ENCODE measurements at places on chromosomes 12 and 14. TPM values are rescaled to one million over a fixed set of nuclear protein-coding genes. Genes with fewer than 3 reads are reported as not detected.

Gene NDUFB1
- total RNA-seq, result 94.6 TPM

Gene KLRG1
- total RNA-seq, result 51.2 TPM

Gene OAS2
- total RNA-seq, result 77.4 TPM

Gene BCL2L14
- total RNA-seq, result 1.9 TPM

Gene SMCO3
- not detected for total RNA-seq

Gene SDSL
- 0.67 TPM for total RNA-seq

Gene ALX1
- total RNA-seq, result not detected

Gene AQP5
- not detected for total RNA-seq

Gene KLRC2
- total RNA-seq, result not detected

- H3K36me3 ChIP-seq, result no peaks in the 10 kb centered on the region
- H3K27ac ChIP-seq, result no peak overlapping the region
- no peaks in the 10 kb centered on the region for H3K27me3 ChIP-seq
- H3K4me1 ChIP-seq, result no peaks in the 10 kb centered on the region
- DNase-seq, result peak; percentile 4
- H3K4me3 ChIP-seq, result no peak overlapping the region
Observed at GRCh38 chr12:102883204-102883799, 33.7 kb downstream of the PAH start.

GRCh38 chr12:100956311-100956852 is 161.8 kb downstream of the ANO4 start:
- no peaks in the 10 kb centered on the region for H3K36me3 ChIP-seq
- H3K27ac ChIP-seq, result no peak overlapping the region
- DNase-seq, result no peak
- no peak overlapping the region for H3K4me3 ChIP-seq

DNA sequence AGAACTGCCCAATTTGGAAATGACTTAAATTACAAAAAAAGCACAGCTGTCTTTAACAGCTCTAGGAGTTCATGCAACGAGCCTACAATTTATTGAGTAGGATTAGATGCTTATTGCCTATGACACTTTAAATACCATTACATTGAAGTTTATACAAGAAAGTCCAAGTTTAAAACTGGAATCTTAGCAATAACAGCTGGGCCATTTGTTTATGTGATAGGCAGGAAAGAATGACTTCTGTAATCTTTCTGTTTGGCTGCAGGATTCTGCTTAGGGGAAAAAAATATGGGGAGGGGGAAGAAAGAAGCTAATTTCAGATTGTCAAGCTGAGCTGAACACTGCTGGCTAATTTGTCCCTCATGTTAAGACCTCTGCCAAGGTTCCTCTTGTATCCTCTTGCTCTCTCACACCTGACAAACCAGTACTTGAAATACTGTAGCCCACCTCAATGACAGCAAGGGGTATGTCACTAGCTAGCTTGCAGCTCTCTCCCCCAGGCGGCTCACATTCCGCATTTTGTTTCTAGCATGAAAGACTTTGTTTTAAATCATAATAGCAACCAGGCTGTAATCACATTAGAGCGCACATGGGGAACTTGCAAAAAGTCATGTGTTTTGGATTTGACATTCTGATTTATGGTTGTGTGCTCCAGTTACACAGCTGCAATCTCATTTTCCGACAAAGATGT is 384.8 kb downstream of the BMP4 start:
- DNase-seq, result no peak
- no peak overlapping the region for H3K4me3 ChIP-seq
- H3K4me1 ChIP-seq, result no peaks in the 10 kb centered on the region

DNA sequence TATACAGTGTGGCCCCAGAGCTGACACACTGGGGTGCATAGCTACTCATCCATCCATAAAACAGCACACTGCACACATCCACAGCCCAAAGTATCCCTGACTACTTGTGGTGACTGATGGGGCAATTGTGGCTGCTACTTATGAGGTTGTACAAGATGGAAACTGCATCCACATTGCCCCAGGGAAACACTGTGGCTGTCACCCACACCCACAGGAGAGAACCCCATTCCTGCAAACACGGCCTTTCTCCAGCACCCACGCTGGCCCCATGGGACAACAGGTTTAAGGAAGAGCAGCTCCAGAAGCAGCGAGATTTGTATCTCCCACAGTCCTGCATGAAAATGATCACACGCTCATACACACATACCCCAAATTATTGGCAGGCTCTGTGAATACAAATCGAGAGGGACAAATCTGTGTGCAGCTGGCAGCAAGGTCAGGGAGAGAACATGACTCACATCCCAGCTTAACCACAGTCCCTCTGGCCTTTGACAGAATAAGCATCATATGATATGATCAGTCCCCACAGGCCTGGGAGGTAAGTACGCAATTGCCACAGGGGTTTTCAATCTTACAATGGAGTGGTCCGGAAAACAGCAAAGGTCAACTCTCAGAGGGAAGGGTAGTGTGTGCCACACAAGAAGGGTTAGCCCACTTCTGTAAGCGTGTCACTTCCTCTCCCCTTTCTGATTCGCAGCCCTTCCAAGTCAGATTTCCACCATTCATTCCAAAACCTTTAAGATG is 61.9 kb downstream of the ESR2 start:
- no peak overlapping the region for H3K4me3 ChIP-seq
- no peak for DNase-seq
- H3K27me3 ChIP-seq, result no peaks in the 10 kb centered on the region
- peaks cover 27% of the 10 kb centered on the region for H3K36me3 ChIP-seq

DNA sequence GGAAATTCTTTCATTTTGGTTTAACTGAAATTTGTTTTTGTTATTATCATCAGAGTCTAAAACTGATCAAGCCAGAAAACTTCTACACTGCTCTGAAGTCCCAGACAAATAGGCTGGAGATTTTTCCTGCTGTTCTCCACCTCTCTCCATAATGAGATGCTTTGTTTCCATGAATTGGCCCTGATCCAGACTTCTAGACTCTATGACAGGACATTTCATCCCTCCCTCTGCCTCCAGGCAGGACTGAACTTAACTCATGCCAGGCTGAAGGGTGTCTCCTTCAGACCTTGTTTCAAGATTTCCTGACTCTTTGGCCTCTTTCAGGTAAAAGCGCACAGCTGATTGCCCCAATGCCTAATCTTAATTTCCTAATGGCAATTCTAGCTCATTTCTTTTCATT is 69.1 kb upstream of the HOXC13 start:
- H3K36me3 ChIP-seq, result no peaks in the 10 kb centered on the region
- DNase-seq, result no peak
- no peak overlapping the region for H3K4me3 ChIP-seq
- no peaks in the 10 kb centered on the region for H3K27me3 ChIP-seq
- H3K27ac ChIP-seq, result no peak overlapping the region

- peaks cover 19% of the 10 kb centered on the region for H3K4me1 ChIP-seq
- DNase-seq, result peak; percentile 33
- H3K27ac ChIP-seq, result no peak within 1 kb of the TSS
- peak within 1 kb of the TSS; percentile 49 for H3K4me3 ChIP-seq
- no peaks in the 10 kb centered on the region for H3K36me3 ChIP-seq
- H3K27me3 ChIP-seq, result peaks cover 5% of the 10 kb centered on the region
Observed at GRCh38 chr14:64293976-64294671, at the start of gene ESR2. Gene ESR2 (minus strand): TSS chr14:64294371. CDS start chr14:64282985, 11,386 bp downstream.

DNA sequence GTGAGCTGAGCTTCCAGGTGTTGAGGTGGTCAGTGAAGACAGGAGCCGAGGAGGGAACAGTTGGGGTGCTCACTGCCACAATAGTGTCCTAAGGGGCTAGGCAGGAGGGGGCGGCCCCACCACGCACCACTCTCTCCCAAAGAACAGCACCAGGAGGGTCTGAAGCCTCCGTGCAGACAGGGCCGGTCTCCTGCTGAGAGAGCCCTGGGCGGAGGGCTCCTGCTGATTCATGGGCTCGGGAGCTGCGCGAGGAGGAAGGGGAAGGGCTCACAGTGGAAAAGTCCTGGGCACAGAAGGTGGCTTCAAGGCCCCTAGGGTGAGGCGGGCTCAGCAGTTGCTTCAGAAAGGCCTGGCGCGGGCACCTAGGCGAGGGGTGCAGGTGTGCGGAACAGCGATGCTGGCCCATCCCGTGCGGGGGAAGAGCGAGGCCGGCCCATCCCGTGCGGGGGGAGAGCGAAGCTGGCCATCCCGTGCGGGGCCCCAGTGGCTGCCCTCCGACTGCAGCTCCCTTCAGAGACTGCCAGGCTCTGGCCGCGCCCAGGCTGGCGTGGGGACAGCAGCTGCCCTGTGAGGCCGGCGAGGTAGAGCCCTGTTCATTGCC is 176.7 kb downstream of the ADGRD1 start:
- no peaks in the 10 kb centered on the region for H3K27me3 ChIP-seq
- H3K36me3 ChIP-seq, result no peaks in the 10 kb centered on the region
- no peak overlapping the region for H3K4me3 ChIP-seq
- DNase-seq, result no peak

DNA sequence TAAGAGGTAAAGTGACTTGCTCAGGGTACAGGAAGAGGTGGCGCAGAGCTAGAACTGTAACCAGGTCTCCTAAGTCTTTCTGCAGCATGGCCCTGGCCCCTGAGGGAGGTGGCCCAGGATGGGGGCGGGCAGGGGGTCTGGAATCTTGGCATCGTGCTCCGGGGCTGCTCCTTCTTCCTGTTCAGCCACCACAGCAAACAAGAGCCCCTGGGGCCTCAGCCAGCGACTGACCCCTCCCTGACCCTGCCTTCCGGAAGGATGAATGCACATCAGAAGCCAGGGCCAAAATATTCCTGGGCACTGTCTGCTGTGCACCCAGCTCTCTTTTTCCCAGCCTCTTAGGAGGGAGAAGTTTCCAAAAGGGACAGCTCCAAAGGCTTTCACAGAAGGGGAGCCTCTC is 242.8 kb downstream of the DPF3 start:
- H3K4me1 ChIP-seq, result no peaks in the 10 kb centered on the region
- no peak for DNase-seq
- H3K27ac ChIP-seq, result no peak overlapping the region

DNA sequence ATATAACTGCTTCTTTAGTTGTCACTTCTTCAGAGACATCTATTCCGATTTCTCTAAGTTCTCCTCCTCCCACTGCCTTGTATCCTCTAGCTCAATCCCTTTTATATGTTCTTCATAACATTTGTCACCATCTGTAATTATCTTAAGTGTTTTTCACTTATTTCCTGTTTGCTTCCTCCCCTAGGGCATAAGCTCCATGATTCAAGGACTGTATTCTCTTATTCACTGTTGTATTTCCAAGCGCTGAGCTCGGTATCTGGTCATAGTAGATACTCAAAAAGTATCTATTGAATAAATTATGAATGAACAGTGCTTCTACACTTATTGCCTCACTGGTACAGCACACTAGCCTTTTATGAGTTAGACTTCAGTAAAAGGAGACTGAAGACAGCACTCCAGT is 109.0 kb upstream of the TMPO start:
- no peak for DNase-seq
- no peak overlapping the region for H3K4me3 ChIP-seq
- no peak overlapping the region for H3K27ac ChIP-seq
- H3K27me3 ChIP-seq, result no peaks in the 10 kb centered on the region
- peaks cover 9% of the 10 kb centered on the region for H3K4me1 ChIP-seq
- no peaks in the 10 kb centered on the region for H3K36me3 ChIP-seq

GRCh38 chr12:120978296-120979219 is at the start of gene HNF1A:
Gene HNF1A (plus strand): TSS chr12:120978543. CDS start chr12:120978769, 226 bp downstream.
- no peak within 1 kb of the TSS for H3K4me3 ChIP-seq
- no peaks in the 10 kb centered on the region for H3K27me3 ChIP-seq
- H3K36me3 ChIP-seq, result no peaks in the 10 kb centered on the region
- H3K4me1 ChIP-seq, result no peaks in the 10 kb centered on the region
- H3K27ac ChIP-seq, result no peak within 1 kb of the TSS

GRCh38 chr14:100687386-100687785 is 39.3 kb upstream of the DLK1 start:
- no peaks in the 10 kb centered on the region for H3K36me3 ChIP-seq
- no peak overlapping the region for H3K4me3 ChIP-seq
- H3K4me1 ChIP-seq, result no peaks in the 10 kb centered on the region
- DNase-seq, result no peak
- H3K27me3 ChIP-seq, result no peaks in the 10 kb centered on the region
- H3K27ac ChIP-seq, result no peak overlapping the region

- H3K4me3 ChIP-seq, result no peak within 1 kb of the TSS
- no peaks in the 10 kb centered on the region for H3K36me3 ChIP-seq
- H3K27me3 ChIP-seq, result peaks cover 7% of the 10 kb centered on the region
- peaks cover 7% of the 10 kb centered on the region for H3K4me1 ChIP-seq
Observed at GRCh38 chr12:105084251-105085250, at the start of gene ALDH1L2. Gene ALDH1L2 (minus strand): TSS chr12:105084458. CDS start chr12:105084436, 22 bp downstream.

- H3K27ac ChIP-seq, result no peak overlapping the region
- H3K4me1 ChIP-seq, result no peaks in the 10 kb centered on the region
- H3K36me3 ChIP-seq, result no peaks in the 10 kb centered on the region
Observed at GRCh38 chr12:24625103-24625502, 323.8 kb downstream of the BCAT1 start.

GRCh38 chr12:127785986-127786590 is 480.9 kb upstream of the TMEM132C start:
- no peaks in the 10 kb centered on the region for H3K27me3 ChIP-seq
- no peaks in the 10 kb centered on the region for H3K36me3 ChIP-seq
- H3K4me1 ChIP-seq, result no peaks in the 10 kb centered on the region
- H3K4me3 ChIP-seq, result no peak overlapping the region

GRCh38 chr14:104284107-104284592 is 145.8 kb downstream of the KIF26A start:
- no peak for DNase-seq
- no peaks in the 10 kb centered on the region for H3K4me1 ChIP-seq
- no peak overlapping the region for H3K4me3 ChIP-seq
- no peak overlapping the region for H3K27ac ChIP-seq
- H3K36me3 ChIP-seq, result no peaks in the 10 kb centered on the region

- no peaks in the 10 kb centered on the region for H3K4me1 ChIP-seq
- DNase-seq, result no peak
- H3K27me3 ChIP-seq, result no peaks in the 10 kb centered on the region
Observed at GRCh38 chr12:37543966-37544668, 772.5 kb upstream of the ALG10B start.

GRCh38 chr12:91377436-91377835 is 194.8 kb upstream of the DCN start:
- no peaks in the 10 kb centered on the region for H3K27me3 ChIP-seq
- H3K27ac ChIP-seq, result no peak overlapping the region
- no peak for DNase-seq

DNA sequence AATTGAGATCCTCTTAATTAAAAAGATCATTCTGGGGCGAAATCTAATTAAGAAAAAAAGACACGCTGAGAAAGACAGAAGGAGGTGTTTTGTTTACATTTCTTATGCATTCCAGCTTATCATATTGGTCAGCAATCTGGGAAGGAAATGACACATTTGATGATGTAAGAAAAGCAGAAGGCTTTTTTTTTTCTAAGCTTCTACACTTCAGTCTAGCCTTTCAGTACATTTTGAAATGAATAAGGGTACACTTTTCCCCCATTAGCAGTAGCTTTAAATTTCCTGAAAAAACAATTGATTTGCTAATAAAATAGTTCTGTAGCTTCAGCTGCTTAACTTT is 5.9 kb upstream of the GSC start:
- no peak overlapping the region for H3K4me3 ChIP-seq
- no peaks in the 10 kb centered on the region for H3K36me3 ChIP-seq
- no peak for DNase-seq
- H3K4me1 ChIP-seq, result no peaks in the 10 kb centered on the region

GRCh38 chr14:91511043-91511383 is 903 bp upstream of the PPP4R3A start:
- peak overlapping the region; percentile 88 for H3K4me3 ChIP-seq
- peak overlapping the region; percentile 99 for H3K27ac ChIP-seq
- H3K27me3 ChIP-seq, result no peaks in the 10 kb centered on the region
- H3K36me3 ChIP-seq, result no peaks in the 10 kb centered on the region
- peaks cover 31% of the 10 kb centered on the region for H3K4me1 ChIP-seq

All from CD4-positive, alpha-beta memory T cell (primary cell).